ENCODE measurements at places on chromosomes 16 and 17. TPM values are rescaled to one million over a fixed set of nuclear protein-coding genes. Genes with fewer than 3 reads are reported as not detected.
A peak's percentile ranks its signal among the peaks of the same experiment; 100 is the strongest.

C17orf78 gene
- not detected for total RNA-seq

MYL4 gene
- total RNA-seq: not detected

ZNF597 gene
- 4.8 TPM for total RNA-seq

GUCY2D gene
- 0.81 TPM for total RNA-seq

DNA sequence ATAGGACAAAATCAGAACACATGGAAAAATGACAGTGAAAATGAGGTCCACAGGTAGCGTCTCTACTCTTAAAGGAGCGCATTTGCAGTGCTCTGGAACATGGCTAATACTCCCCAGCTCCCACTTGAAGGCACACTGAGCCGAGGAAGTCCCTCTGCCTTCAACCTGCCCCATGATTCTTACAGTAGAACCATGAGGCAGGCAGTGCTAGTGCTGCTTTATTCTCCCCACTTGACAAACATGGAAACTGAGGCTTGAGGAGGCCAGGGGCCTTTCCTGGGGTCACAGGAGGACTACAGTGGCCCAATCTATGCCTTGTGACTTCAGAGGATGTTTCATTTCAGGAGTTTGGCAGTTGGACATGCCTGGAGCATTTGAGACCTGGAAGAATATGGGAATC, 244.1 kb upstream of the MAF start:
- DNase-seq: no peak

- DNase-seq: no peak
These were observed 15.7 kb downstream of the IL34 start for GRCh38 chr16:70661918-70662641.

DNA sequence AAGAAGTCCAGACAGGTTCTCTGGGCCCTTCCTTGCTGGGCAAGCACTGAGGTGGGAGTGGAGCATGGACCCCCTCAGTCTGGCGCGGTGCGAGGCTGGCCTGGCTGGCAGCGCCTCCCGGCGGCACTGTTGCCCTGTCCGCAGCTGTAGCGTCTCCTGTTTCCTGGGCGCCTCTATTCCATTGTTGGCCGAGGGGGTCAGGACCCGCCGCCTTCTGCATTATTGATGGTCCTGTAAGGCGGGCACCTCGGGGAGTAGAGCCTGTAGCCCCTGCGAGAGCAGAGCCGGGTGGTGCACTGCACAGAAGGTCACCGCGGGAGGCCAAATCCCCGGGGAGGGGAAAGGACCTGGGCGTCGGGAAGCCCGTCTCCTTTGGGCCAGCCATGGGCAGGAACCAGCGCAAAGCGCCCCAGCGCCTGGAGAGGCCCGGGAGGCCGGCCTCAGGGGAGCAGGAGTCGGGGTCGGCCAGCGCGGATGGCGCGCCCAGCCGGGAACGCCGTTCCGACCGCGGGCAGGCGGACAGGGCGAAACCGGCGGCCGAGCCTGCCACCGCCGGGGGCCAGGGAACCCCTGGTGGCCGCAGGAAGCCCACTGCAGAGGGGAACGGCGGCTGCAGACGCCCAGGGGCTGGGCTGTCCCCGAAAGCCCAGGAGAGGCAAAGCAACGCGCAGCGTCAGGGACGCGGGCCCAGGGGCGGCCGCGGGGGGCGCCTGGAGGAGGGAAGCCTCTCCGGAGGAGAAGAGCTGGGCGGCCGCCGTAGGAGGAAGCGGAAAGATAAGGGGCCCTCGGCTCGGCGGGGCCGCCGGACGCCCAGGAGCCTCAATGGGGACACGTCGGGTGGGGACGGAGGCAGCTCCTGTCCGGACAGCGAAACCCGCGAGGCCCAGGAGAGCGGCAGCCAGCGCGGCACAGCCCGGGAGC, at the start of gene MYO15B:
TSS of gene MYO15B (plus strand) at position 126 of the 921 bp plus-strand sequence. CDS start at position 384, 258 bp downstream.
- no peak for DNase-seq

DNA sequence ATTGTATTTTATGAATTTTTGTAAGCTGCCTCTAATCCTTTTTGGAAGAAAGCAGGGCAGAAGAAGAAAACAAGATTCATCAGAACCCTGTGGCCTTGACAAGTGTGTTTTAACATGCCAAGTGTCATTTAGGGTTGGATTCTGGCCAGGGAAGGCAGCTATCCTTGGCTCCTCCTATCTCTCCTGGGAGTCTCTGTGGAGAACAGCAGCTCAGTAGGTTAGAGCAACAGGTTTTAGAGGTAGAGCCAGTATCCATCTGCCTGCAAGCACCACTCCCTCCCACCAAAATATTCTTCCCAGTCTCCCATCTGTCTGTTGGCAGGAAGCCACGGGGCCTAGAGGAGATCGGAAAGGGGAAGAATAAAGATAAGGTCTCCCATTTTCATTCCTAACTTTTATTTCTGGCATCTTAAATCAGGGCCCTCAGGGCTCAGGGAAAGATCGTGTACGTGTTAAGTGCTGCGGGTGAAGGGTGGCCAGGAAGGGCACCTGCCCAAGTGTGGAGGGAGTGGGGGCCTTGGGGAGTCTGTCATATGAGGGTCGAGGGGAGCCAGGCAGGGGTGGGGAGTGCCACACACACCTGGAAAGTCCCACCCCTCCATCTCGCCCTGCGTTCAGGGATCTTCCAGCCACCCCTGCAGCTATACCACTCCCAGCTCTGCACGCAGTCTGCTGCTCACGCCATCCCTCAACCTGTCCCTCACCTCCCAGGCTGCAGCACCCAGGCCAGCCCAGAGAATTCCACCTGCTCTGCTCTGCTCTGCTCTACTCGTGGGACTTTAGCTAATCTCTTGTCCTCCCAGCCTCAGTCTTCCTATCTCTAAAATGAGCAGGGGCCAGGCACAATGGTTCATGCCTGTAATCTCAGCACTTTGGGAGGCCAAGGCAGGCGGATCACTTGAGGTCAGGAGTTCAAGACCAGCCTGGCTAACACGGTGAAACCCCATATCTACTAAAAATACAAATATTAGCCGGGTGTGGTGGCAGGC, 17.1 kb upstream of the CPSF4L start:
- no peak for DNase-seq

DNA sequence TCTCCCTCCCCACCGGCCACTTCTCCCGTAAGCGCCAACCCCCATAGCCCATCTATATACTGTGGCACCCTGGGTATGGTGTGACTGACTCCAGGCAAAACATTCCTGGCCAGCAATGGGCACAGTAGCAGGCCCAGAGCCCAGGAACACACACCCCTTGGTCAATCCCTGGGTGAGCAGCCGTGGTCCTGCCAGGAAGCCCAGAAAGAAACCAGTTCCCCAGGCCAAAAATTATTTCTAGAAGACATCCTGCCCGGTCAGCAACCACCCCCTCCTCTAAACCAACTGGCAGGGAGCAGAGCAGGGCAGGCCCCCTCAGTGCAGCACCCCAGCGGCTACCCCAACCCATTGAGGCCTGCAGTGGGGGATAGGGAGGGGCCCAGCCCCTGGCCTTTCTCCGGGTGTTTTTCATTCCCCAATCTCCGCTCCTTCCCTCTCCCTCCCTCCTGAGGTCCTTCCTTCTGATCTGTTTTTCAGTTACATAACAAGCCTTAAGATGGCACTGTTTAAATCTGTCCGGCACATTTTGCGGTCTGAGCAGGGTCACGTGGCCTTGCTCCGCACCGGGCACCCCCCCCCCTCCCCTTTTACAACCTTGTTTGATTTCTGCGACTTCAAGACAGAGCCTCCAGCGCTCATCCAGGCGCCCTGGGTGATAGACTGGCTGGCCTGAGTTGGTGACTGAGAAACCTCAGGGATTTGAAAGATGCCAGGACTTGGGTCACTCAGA, 2.0 kb downstream of the NPTX1 start:
- no peak for DNase-seq

GRCh38 chr17:77741109-77741508, 217.4 kb upstream of the TNRC6C start:
- DNase-seq: no peak

DNA sequence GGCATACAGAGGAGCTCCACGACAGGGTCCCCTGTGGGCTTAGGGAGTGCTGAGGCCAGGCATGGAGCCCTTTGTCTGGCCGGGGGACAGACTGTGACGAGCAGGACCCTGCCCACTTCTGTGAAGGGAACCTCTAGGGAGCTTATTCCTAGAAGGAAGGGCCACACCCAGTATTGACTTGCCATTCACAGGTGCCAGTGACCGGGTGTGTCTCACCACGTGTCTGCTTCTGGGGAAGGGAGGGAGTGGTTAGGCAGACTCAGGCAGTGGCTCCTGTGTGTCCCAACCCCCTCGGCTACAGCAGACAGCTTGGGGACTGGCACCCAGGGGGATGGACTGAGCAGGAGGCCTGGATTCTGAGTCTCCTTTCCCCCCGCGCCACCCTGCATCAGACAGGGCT, 57.2 kb downstream of the SOCS1 start:
- DNase-seq: peak; percentile 66

DNA sequence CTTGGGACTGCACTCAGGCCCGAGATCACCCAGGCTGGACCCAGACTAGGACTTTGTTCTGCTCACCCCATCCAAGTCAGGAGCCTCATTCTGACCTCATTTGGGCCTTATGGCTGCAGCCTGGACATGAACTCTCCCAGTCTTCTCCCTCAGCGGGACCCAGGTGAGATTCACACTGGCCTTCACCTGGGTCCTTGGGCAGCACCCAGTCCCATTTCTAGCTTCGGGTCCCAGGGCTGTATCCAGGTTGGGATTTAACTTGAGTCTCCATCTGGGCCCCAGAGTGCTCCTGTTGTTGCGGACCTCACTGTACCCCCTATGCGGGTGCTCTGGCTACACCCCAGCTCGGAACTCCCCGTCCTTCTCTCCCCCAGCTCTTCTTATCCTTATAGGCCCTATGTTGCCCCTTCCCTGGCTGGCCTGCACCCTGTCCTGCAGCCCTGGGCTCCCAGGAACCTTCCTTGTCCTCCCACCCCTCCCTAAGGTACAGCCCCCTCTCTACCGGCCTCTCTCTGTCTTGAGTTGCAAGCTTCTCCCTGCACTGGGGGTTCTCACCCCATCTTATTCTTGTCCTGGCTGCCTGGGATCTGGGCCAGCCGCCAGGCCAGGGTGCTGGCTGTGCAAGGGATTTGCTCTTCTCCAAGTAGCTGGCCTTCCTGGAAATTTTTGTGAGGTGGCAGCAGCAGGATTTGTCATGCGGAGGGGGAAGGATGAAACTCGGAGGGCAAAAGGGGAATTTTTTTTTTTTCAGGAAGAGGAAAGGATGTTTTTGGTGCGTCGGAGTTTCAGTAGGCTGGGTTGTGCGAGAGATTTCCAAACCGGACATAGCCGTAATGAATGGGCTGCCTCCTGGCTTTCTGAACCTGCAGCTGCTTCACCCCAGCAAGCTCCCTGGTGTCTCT, 904 bp downstream of the MAP2K3 start:
- DNase-seq: peak; percentile 59
